ENCODE measurements at places on chromosomes 16 and 17.

DNA sequence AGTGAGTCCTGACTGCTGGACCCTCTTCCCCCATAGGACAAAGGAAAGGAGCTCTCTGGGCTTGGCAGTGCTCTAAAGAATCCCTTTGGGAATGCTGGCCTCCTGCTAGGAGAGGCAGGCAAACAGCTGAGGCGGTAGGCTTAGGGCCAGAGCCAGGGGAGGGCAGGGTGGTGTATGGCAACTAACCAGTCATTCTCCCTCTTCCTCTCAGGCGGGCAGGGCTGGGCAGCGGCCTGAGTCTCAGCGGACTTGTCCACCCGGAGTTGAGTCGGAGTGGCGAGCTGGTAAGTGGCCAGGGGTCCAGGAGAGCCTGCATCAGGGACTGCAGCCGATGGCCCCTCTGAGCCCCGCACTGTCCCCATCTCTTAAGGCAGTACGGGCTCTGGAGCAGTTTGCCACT is 4.4 kb downstream of the ACADVL start:
- no peak for ATAC-seq

DNA sequence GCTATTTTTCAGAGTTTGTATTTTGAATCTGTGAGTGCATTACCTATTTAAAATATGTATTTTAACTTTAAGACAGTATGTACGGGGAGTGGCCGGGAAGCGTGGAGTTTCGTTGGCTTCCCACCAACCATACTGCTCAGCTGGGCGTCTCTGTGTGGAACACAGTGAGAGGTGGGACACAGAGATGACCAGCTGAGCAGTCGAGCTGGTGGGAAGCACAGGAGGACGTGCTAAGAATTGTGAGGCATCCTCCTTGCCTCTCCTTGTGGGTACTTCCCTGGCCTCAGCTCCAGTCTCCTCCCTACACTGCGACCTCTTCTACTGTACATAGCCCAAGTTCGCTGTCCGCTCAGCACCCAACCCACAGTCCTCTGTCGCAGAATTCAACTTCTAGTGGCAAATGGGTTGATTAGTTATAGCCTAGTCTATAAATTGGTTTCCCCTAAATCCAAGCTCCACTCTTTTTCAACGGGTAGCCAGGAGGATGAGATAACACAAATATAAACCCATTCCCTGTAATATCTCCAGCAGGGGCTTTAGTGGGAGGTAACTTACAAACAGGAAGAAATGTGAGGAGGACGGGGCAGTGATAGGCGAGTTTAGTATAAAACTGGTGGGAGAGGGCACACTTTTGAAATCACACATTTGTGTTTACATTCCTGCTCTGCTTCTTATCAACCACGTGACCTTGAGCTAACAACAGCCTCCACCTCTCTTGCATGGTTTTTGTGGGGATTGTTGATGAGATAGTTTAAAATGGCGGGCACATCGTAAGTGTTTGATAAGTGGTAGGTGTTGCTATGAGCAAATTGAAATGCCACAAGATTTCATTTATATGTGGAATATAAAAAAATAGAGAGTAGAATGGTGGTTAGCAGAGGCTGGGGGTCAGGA is 211.9 kb upstream of the HS3ST3A1 start:
- ATAC-seq = no peak

- ATAC-seq = no peak
These were observed 13.5 kb downstream of the SDR42E1 start for GRCh38 chr16:81997738-81998137.

DNA sequence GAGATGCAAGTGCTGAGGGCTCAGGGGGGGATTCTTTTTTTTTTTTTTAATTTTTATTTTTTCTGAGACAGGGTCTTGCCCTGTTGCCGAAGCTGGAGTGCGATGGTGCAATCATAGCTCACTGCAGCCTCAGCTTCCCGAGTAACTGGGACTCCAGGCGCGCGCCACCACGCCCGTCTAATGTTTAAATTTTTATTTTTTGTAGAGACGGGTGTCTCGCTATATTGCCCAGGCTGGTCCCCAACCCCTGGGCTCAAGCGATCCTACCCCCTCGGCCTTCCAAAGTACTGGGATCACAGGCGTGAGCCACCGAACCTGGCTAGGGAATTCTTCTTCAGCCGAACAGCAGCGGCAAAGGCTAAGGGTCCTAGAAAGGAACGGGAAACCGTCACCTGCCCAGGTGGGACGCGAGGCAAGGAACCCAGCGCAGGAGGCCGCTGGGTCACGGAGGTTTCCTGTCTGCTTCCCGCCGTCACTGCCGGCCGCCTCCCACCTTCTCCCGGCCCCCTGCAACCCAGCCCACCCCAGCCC is 13.3 kb upstream of the OR1F1 start:
- ATAC-seq = no peak

- ATAC-seq = no peak
These were observed 6.1 kb downstream of the HAPSTR1 start for GRCh38 chr16:9097266-9098219.
